ENCODE measurements at places on chromosomes 13 and 19.

DNA sequence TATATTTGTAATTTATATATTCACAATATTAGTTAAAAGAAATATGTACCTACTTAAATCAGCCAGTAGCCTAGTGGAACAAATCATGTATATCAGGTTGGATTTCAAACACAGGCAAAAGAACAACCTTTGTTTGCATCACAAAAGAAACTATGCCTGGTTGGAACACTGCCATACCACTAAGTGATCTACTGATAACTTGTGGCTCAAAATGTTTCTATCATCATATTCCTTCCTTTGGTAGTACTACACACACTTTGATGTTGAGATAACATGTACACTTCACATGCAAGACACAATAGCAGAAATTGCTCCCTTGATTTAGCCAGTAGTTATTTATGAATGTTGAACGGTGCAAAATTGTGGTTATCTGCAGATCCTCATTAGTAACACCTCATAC is 146.0 kb upstream of the GPC6 start:
- DNase-seq: no peak

GRCh38 chr13:39941911-39942551 is 286.6 kb downstream of the COG6 start:
- DNase-seq: no peak

- no peak for DNase-seq
Measured at GRCh38 chr19:1514295-1514661, 1.5 kb upstream of the ADAMTSL5 start.

DNA sequence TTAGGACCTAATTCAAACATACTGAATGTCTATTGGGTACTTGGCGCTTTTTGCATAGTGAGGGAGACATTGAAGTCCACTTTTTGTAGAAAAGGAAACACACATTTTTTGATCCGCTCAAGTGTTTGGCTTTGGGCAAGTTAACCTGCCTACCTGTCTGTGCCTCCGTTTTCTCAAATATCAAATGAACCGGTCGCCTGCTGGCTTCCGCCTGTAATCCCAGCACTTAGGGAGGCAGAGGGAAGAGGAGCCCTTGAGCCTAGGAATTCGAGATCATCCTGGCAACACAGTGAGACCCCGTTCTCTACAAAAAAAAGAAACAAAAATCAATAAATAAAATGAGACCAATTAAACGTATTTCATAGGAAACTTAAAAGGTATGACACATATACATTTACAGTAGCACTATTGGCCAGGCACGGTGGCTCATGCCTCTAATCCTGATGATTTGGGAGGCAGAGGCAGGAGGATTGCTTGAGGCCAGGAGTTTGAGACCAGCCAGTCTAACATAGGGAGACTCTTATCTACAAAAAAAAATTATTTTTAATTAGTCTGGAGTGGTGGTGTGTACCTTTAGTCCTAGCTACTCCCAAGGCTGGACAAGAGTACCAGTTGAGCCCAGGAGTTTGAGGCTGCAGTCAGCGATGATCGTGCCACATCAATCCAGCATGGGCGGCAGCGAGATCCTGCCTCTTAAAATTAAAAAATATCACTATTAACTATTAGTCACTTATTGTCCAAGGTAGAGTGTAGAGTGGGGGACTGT is 1.3 kb downstream of the RAD23A start:
- no peak for DNase-seq

GRCh38 chr19:17306285-17306714 is 628 bp downstream of the MRPL34 start:
- no peak for DNase-seq

DNA sequence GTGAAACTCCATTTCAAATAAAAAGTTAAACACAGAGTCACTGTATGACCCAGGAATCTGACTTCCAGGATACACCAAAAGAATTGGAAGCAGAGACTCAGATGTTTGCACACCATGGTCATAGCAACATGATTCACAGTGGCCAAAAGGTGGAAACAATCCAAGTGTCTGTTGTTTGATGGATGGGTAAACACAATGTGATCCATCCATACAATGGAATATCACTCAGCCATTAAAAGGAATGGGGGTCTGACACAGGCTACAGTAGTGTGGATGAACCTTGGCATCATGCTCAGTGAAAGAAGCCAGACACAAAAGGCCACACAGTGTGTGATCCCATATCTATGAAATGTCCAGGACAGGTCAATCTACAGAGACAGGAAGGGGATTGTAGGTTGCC is 174.3 kb downstream of the PTPRS start:
- DNase-seq: no peak

DNA sequence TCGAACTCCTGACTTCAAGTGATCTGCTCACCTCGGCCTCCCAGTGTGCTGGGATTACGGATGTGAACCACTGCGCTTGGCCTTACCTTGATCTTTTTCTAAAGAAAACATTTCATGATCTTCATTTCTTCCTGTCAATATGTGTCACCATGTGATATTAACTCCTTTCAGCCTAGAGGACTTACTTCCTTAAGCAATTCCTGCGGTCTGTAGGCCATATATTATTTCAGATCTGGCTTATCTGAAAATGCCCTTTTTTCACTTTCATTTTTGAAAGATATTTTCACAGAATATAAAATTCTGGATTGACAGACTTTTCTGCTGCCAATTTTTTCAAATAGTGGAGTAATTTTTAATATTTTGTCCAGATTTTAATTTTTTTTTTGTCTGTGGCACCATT is 2.0 kb upstream of the GPR32 start:
- no peak for DNase-seq

- no peak for DNase-seq
Measured at GRCh38 chr19:20067943-20068342, 9.9 kb upstream of the ZNF90 start.

DNA sequence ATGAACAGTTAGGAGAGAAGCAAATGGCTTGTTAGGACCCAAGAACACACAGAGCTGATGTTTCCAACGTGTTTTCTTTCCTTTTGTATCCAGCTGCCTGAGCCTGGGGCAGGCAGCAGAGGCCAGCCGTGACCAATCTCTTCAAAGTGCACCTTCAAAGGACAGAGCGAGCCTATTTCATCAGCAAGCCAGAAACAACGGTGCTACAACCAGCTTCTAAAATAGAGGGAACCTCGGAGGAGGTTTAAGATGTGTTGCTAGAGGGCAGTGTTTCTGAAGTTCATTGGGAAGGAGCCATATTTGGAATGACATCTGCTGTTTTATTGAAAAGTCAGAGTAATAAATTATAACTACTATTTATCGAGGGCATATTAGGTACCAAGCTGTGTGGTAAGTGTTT is 56.2 kb upstream of the RFC3 start:
- no peak for DNase-seq

DNA sequence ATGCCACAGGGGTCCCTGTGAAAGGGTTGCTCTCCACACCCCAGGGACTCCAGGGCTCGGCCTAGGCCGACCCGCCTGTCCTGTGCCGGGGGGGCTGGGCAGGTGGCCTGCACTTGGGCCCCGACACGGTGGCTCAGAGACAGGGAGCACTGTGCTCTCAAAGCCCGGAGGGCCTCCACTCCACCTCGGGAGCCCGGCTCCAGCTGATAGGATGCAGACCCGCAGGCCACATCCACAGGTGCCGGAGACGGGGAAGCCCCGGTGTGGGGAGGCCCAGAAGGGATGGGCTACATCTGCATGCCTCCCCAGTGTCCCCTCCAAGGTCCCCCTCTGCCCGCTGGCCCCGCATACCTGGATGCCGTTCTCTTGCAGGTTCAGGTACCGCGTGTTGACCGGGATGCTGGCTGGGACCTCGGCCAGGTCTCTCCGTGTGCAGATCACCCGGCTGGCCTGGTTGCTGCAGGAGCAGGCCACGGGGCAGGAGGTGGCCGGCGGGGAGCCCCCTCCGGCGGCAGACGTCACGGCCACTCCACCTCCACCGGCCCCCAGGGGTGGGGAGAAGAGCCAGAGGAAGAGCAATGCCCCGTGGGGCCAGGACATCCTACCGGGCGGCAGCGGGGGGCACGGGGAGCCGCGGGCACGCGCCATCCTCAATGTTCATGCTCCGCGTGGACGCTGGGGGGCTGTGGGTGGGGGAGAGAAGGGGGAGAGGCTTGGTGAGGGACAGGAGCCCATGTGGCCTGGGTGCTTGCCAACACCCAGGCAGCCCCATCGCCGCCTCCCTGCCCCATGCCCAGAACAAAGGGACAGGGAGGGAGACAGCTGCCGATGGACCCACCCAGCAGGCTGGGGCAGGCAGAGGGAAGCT is 19.8 kb downstream of the LRRC4B start:
- DNase-seq: no peak

- no peak for DNase-seq
Measured at GRCh38 chr13:89822467-89822866, 1525.0 kb upstream of the MIR17HG start.

GRCh38 chr13:19984430-19985218 is 26.1 kb downstream of the ZMYM2 start:
- no peak for DNase-seq

GRCh38 chr13:112231451-112232083 is 144.6 kb upstream of the SPACA7 start:
- DNase-seq: no peak

GRCh38 chr13:29125191-29125933 is 305.2 kb downstream of the MTUS2 start:
- DNase-seq: no peak

- no peak for DNase-seq
Measured at GRCh38 chr13:44870456-44870929, 118.8 kb downstream of the NUFIP1 start.

DNA sequence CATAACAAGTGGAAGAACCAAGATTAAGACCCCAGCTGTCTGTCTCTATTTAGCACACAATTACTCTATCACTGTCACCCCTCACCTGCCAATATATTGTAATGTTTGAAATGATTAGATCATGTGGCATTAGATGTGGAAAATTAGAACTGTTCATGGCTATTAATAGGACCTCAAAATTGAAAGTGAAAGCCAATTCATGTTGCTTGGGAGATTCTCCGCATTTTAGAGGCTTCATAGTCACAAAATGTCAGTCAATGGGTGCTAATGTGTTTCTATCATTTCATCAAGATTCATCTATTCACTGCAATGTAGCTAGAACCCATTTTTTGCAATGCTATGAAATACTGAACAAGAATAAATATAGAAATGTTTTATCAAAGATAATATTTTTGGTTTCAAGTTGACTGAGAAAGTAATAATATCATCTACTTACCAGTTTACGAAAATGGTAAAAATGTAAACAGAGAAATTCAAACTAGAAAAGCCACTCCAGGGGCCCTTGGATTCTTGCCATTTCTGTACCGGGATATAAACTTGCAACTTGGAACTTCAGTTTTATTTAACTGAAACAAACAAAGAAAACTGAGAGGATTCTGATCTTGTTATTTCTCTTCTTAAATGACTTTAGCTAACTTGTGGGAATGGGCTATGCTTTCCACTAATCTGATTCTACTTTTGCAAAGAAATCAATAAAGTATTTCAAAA is 388.6 kb downstream of the DCT start:
- DNase-seq: no peak

DNA sequence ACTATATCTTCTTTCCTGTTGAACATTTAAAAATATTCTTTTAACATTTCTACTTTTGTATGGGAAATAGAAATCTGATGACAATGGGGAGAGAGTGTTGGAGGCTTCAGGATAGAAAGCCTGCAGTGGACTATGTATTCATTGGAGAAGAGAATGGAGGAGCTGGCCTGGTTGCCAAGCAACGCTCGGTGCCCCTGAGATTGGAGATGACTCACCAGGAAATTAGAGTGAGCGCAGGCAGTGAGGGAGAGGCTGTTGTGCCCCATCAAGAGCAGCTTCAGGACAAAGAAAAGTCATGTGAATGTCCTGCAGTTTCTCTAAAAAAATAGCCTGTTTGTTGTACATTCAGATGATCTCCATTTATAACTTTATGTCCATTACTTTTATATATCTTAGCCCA is 48.7 kb upstream of the ZNF835 start:
- no peak for DNase-seq

DNA sequence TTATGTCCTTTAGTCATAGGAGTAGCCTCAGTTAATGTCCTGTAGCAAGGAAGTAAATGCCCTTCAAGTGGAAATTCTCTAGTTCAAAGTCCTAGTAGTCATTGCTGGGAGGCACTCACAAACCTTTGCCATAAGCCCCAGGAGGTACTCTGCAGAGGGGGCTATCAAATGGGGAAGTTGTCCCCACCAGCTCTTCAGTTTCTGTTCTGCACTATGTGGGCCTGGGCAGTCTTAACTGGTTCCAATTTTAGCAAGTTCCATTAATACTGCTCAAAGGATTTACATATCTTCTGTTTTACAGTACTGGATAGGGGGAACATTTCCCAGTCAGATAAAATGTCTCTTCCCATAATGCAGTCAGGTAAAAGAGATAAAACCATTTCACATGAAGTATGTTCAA is 101.3 kb downstream of the B3GLCT start:
- no peak for DNase-seq

GRCh38 chr19:719636-720344 is 11.1 kb downstream of the PALM start:
- no peak for DNase-seq

DNA sequence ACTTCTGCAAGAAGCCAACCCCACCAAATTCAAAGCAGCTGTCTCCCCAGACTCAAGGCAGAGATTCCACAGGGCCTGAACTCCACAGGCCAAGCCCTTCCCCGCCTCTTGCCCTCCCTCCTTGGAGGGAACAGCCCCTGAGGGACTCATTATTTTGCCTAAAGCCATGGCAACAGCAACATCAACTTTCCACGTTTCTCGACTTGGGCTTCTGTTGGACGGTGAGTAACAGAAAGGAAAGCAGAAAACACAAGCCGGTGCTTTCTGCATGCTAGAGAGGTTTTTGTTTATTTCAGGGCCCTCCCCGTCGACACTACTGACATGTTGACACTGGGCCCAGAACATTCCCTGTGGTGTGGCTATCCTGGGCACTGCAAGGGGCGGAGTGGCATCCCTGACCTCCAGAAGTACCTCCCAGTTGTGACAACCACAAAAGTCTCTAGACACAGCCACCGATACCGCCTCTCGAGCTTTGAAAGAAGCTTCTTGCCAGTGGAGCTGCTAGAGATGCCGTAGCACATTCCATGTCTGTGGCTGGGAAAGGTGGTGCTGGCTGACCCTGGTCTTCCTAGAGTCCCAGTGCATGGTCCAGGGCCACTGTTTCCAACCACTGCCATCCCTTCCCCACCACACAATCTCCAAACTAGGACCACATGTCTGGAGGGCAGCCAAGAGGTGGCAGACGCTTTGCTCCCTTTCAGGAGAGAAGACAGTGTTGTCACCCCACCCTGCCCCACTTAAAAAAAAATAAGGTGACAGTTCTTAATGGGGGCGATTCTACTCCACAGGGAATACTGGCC is 12.8 kb downstream of the CAPS start:
- no peak for DNase-seq

- no peak for DNase-seq
Measured at GRCh38 chr13:106230450-106230849, 305.0 kb downstream of the EFNB2 start.

DNA sequence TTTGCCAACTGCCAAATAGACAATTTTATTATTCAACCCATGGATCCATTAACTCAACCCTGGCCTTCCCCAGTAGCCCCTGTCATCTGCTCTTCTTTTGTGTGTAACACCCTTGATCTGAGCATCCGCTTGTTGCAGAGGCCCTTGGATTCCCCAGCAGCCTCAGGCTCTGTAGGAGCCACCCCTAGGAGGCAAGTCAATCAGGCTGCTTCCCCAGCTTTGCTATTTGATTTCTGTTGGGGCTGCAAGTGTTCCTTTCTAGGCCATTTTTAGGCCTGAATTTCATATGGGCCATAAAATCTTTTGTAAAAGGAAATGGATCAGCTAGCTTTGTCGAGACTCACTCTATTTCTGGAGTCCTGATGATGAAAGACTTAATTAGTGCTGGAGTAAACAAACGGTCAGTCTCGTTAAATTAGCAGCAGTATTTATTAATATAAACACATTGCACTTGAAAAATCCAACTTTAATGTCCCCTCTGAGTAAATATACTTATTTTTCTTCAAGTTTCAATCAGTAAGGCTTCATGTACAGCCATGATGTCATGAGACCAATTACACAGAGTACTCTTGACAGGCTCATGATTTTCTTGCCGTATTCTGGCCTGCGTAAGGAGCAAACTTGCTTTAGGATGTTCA is 105.3 kb downstream of the RGCC start:
- no peak for DNase-seq

Data from activated T-cell treated with anti-CD3 and anti-CD28 coated beads for 4 hours (primary cell).